ENCODE measurements at places on chromosomes 3 and 15. TPM values are rescaled to one million over a fixed set of nuclear protein-coding genes. Genes with fewer than 3 reads are reported as not detected.

- H3K36me3 ChIP-seq = no peaks in the 10 kb centered on the region
- no peak overlapping the region for H3K4me3 ChIP-seq
- H3K4me1 ChIP-seq = peaks cover 17% of the 10 kb centered on the region
- no peak for DNase-seq
Measured at GRCh38 chr15:72315706-72316370, 4.1 kb downstream of the CELF6 start.

DNA sequence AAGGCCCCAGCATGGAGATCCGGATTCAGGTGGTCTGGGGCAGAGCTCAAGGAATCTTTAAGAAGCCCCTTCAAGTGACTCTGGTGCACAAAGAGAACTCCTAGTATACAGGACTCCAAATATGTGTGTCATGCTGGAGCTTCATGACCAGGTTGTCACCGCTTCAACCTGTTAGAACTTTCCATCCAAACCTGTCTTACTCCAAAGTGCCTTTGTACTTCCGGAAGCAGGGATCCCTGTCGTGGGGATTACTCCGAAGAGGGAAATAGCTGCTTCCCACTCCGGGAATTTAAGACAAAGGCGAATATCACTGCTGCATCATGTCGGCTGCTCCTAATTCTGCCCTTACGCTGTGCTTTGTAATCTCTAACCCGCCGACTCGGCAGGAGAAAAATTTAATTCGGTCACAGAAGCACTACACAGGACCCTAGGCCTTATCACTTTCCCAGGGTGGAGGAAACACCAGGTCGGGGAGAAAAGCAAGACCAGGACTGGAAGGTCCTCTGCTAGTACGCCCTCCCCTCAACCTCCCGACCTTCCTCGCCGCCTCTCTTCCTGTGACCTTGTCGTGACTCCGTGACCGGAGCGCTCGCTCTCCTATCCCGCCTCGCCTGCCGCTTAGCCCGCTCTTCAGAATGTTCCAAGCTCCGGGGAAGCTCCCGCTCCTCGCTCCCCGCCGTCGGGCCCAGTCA, 730 bp downstream of the HIGD1A start:
- peak overlapping the region; percentile 91 for H3K27ac ChIP-seq
- H3K27me3 ChIP-seq = peaks cover 24% of the 10 kb centered on the region
- peak; percentile 33 for DNase-seq
- H3K4me3 ChIP-seq = peak overlapping the region; percentile 96

GRCh38 chr3:63912768-63913588, 795 bp upstream of the SCAANT1 start:
- peak overlapping the region; percentile 86 for H3K4me3 ChIP-seq
- H3K27me3 ChIP-seq = no peaks in the 10 kb centered on the region
- DNase-seq = peak; percentile 61
- peak overlapping the region; percentile 84 for H3K27ac ChIP-seq
- peaks cover 47% of the 10 kb centered on the region for H3K4me1 ChIP-seq

GRCh38 chr3:188861842-188862744, 309.7 kb upstream of the TPRG1 start:
- no peak overlapping the region for H3K4me3 ChIP-seq
- peak overlapping the region; percentile 7 for H3K27ac ChIP-seq

GRCh38 chr15:45099549-45100165, 14.3 kb downstream of the DUOX2 start:
- DNase-seq = no peak
- H3K27me3 ChIP-seq = no peaks in the 10 kb centered on the region
- H3K36me3 ChIP-seq = no peaks in the 10 kb centered on the region
- H3K27ac ChIP-seq = no peak overlapping the region
- no peaks in the 10 kb centered on the region for H3K4me1 ChIP-seq
- H3K4me3 ChIP-seq = no peak overlapping the region

DNA sequence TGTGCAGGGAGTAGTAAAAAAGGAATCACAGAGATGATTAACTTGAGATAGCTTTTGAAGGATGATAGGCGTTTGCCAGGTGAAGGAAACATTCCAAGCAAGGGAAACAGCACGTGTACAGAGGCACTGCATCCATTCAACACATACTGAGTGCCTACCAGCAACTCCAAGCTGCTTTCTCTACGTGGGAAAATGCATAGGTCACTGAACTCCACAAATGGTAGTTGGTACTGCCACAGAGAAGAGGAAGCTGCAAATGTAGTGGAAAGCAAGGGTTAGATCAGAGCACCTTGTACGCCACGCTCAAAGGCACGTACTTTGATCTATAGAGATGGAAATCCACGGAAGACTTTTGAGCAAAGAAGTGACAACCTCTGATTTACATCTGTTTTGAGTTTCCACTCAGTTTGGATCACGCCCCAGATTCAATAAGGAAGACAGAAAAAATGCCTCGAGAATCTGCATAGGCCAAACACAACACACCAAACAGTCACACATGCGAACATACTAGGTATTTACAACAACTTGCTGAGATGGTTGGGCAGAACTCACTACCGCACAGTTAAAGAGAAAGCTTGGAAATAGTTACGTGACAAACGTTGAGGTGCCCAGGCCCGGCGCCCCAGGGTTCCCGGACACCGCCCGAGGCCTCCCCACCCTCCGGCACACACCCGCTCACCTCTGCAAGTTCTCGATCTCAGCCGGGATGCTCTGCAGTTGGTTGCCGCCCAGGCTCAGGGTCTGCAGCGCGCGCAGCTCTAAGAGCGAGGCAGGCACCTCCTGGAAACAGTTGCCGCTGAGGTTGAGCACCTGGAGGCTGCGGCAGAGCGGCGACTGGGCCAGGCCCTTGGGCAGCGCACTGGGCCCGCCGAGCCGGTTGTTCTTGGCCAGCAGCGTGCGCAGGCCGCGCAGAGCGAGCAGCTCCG, 826 bp downstream of the LRRC58 start:
- peaks cover 57% of the 10 kb centered on the region for H3K4me1 ChIP-seq
- no peaks in the 10 kb centered on the region for H3K27me3 ChIP-seq
- DNase-seq = peak; percentile 64
- H3K27ac ChIP-seq = peak overlapping the region; percentile 82

- H3K4me3 ChIP-seq = no peak overlapping the region
- peaks cover 1% of the 10 kb centered on the region for H3K36me3 ChIP-seq
- no peaks in the 10 kb centered on the region for H3K27me3 ChIP-seq
- H3K27ac ChIP-seq = peak overlapping the region; percentile 28
- no peak for DNase-seq
Measured at GRCh38 chr15:99425657-99426301, 140.0 kb upstream of the MEF2A start.

- peaks cover 2% of the 10 kb centered on the region for H3K36me3 ChIP-seq
- H3K4me3 ChIP-seq = no peak overlapping the region
- no peak overlapping the region for H3K27ac ChIP-seq
Measured at GRCh38 chr3:36394176-36394575, 13.9 kb downstream of the STAC start.

DNA sequence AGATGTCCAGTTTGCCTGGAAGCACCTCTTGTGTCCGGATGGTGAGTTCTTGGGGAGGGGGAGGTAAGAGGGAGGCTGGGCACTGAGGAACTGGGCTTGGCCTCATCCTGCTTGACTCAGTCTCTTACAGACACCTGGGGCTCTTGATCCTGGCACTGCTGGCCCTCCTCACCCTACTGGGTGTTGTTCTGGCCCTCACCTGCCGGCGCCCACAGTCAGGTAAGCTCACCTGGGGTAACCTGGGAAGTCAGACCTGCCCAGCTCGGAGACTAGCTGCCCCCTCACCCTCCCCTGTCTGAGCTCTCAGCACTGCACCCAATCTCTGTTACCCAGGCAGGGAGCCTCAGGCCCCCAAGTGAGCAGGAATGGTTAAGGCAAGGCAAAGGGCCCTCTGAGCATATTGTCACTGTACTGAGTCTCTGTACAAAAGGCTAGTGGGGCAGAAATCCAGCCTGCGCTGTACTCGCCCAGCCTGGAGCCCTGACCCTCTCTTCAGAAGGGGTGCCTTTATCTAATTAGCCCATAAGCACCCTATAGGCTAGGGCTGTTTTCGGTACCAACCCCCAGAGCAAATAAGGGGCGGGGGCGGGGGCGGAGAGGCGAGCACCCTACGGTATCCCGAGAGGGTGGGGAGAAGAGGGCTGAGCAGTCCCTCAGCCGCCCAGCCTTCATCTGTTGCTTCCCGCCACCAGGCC, 2.2 kb upstream of the IL17RC start:
- peak overlapping the region; percentile 75 for H3K4me3 ChIP-seq
- H3K27me3 ChIP-seq = peaks cover 15% of the 10 kb centered on the region
- no peak for DNase-seq
- H3K4me1 ChIP-seq = peaks cover 26% of the 10 kb centered on the region
- H3K27ac ChIP-seq = no peak overlapping the region
- H3K36me3 ChIP-seq = no peaks in the 10 kb centered on the region

DNA sequence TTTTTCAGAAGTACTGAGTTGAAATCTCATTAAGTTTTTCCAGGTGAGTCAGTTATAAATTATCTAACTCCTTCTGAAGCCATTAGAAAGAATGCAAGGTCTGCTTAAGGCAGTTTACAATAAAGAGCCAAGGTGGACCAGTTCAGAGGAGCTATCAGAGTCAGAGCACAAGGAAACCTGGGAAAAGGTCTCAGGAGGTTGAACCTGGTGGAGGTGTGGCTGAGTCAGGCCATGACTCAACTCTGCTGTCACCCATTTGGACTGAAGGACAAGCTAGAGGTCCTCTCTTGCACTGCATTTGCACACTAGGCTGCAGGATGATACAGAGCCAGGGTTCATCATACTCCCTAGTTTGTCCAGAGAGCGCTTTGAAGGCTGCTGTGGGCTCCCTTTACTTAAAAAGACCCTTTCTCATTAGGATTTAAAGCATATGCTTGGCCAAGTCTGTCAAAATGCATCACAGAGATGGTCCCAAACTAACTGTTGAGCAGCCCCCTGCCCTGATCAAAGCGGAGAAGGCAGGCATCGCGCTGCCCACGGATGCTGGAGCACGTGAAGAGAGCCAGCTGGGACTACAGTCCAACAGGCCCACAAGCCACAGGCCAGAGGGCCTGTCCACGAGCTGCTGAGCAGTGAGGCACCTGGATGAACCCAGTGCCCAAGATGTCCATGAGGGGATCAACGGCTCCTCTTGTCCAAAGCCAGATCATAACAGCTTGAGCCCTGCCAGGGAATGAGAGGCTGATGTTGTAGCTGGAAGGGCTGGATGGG, 26.0 kb upstream of the MRPS22 start:
- peaks cover 30% of the 10 kb centered on the region for H3K27me3 ChIP-seq
- no peak overlapping the region for H3K4me3 ChIP-seq
- DNase-seq = no peak

DNA sequence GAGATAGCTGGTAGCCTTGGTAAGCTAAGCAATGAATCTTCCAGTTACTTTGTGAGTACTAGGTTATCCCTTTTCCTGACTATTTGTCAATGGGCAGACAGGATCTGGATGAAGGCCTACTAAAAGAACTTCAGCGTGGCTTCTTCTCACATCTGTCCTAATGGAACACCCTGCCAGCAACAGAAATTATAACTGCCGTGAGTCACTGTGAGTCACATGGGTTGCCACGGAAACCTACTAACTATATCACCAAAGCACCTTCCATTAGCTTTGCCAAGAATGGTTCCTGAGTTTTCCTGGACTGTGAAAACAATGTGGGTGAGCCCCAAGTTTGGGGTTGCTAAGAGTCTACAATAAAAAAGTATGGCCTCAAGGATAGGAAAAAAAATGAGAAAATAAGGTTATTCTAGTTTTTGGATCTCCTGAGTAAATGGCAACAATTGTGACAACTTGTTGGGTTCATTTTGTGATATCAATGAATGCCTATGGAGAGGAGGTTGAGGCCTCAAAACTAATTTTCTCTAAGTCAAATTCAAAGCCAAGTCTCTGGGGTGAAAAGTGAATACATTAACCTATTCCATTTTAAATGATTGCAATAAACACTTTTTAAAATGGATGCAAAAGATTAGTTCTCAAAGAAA, 195.1 kb upstream of the ICE2 start:
- H3K27me3 ChIP-seq = no peaks in the 10 kb centered on the region
- H3K4me3 ChIP-seq = no peak overlapping the region
- DNase-seq = peak; percentile 45
- no peaks in the 10 kb centered on the region for H3K36me3 ChIP-seq
- peaks cover 16% of the 10 kb centered on the region for H3K4me1 ChIP-seq

GRCh38 chr3:27324686-27325085, 44.5 kb downstream of the NEK10 start:
- H3K27me3 ChIP-seq = no peaks in the 10 kb centered on the region
- peaks cover 3% of the 10 kb centered on the region for H3K36me3 ChIP-seq
- no peak overlapping the region for H3K4me3 ChIP-seq
- no peaks in the 10 kb centered on the region for H3K4me1 ChIP-seq

DNA sequence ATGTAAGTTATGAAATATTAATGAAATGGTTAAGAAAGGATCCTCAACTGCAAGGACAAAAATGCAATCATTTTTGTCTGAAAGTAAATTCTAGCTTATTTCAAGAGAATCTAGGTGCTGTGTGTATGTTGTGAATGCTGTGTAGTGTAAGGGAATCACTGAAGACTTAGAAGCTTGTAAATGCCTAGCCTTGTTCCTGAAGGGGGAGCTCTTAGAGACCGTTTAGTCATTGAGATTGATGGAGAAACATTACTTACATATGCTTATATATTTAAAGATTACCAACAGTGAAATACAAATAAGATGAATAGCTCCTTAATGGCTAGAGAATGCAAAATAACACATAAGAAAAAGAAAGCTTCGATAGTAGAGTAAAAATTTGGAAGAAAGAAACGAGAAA, 67.9 kb downstream of the CNTN4 start:
- no peaks in the 10 kb centered on the region for H3K27me3 ChIP-seq
- H3K27ac ChIP-seq = no peak overlapping the region
- H3K4me1 ChIP-seq = no peaks in the 10 kb centered on the region
- H3K36me3 ChIP-seq = no peaks in the 10 kb centered on the region

GRCh38 chr15:89826671-89827655, 12.3 kb upstream of the ANPEP start:
- H3K4me3 ChIP-seq = no peak overlapping the region
- no peak for DNase-seq
- H3K27ac ChIP-seq = no peak overlapping the region
- no peaks in the 10 kb centered on the region for H3K36me3 ChIP-seq
- H3K4me1 ChIP-seq = no peaks in the 10 kb centered on the region

GRCh38 chr3:70840106-70840870, 527.9 kb upstream of the MDFIC2 start:
- no peak overlapping the region for H3K4me3 ChIP-seq
- peaks cover 7% of the 10 kb centered on the region for H3K4me1 ChIP-seq
- peaks cover 18% of the 10 kb centered on the region for H3K27me3 ChIP-seq
- H3K36me3 ChIP-seq = no peaks in the 10 kb centered on the region
- no peak for DNase-seq

DNA sequence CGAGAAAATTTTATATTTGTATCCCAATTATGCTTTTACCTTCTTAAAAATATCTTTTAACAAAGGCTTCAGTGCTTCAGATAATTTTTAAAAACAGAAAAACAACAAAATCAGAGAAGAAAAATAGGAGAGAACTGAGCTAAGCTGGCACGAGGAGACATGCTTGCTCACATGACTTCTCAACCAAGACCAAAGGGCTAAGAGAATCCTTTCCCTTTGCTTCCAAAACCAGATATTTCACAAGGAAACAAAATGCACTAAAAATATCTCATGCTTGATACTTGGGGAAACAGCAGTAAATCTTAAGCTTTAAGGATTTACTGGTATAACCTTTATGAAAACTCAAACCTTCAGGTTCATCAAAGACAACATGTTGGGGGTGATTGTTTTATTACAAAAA, 58.4 kb downstream of the CAPN7 start:
- no peak for DNase-seq
- peak overlapping the region; percentile 82 for H3K27ac ChIP-seq
- no peak overlapping the region for H3K4me3 ChIP-seq
- H3K4me1 ChIP-seq = peaks cover 20% of the 10 kb centered on the region
- H3K27me3 ChIP-seq = no peaks in the 10 kb centered on the region

Gene LRRIQ4
- total RNA-seq = 0.22 TPM

Gene NMNAT3
- total RNA-seq = 6.4 TPM

Gene COL8A1
- total RNA-seq = not detected

Gene CCR4
- 56.3 TPM for total RNA-seq

Gene OR5K2
- not detected for total RNA-seq

Gene ALDH1L1
- total RNA-seq = 0.48 TPM

Gene SAMD7
- total RNA-seq = not detected

Gene RAB6B
- total RNA-seq = 2.6 TPM

Gene CIAO2A
- total RNA-seq = 65.1 TPM

Gene CTDSPL
- total RNA-seq = 6.3 TPM

Gene POTEB
- total RNA-seq = not detected

Gene NAALADL2
- not detected for total RNA-seq

Gene GP9
- not detected for total RNA-seq
